ENCODE measurements at places on chromosomes 2 and 18.

GRCh38 chr2:28576714-28577113 lies 80.9 kb downstream of the PLB1 start:
- no peak for DNase-seq

DNA sequence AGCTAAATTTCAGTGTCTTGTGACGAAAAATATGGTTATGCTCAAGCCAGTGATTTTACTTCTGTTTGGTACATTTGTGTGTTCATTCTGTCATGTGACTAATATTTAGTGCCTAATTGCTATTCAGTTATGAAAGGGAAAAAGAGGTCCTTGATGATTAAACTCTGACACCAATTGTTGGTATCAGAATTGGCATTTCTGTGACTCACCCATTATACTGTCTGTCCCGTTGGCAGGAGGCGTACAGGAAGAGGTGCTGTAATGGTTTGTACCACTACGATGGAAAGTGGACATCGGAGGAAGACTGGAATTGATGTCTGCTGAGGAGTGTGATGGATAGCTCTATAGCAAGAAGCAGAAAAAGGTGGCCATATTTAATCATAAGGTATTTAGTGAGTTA lies 310.4 kb upstream of the CCDC68 start:
- no peak for DNase-seq

DNA sequence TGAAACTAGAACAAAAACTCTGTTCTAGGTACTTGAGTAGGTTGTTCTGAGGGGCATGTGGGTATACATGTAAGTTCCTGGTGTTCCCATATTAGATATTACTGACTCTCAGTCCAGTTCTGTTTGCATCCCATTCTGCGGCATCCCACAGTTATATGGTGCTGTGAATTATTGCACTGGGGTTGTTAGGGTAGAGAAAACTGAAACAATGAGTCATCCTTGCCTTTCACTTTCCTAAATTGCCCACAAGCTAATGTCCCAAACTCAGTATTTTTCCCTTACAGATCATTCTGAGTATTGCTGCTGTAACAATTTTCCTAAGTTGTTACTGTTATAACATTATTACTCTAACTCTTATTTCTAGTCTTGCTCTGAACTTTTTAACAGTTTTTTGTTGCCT lies 3.0 kb downstream of the WDR75 start:
- no peak for DNase-seq

GRCh38 chr2:57892920-57893319 lies 153.7 kb upstream of the VRK2 start:
- no peak for DNase-seq

DNA sequence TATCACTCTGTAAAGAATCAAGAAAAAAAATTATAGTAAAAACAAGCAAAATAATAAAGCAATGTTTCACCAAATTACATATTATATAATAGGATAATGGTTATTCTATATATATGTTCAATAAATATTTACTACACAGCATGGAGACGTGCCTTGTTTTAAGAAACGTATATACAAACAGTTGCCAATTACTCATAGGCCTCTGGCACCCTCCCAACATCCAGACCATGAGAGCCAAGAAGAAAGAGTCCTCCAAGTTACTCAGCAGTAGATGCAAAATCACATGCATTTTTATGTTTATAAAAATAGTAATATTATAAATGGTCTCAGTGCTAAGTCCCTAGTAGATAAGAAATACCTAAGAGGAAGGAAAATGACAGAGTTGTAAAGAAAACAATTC lies 64.8 kb downstream of the REV1 start:
- no peak for DNase-seq

GRCh38 chr18:32091724-32092421 lies at the start of gene RNF138:
TSS of gene RNF138 (plus strand) at chr18:32091874. CDS start at chr18:32092777, 903 bp downstream.
- peak; percentile 76 for DNase-seq

DNA sequence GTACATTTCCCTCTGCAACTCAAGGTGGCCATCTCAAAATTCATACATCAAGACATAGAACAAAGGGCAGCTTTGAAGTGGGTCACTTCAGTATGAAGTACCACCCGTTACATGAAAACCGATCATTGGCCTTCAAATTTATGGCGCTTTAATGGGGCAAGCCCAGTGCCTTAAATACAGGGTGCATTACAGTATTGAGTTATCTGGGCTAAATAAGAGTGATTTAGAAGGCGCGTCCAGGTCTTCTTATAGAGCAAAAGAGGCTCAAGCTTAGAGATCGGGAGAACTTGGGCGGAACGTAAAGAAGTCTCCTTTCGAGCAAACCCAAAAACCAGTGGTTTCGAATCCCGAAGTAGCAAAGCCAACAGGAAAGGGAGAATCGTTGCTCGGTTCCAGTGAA lies 7.1 kb downstream of the HOXD3 start:
- no peak for DNase-seq

DNA sequence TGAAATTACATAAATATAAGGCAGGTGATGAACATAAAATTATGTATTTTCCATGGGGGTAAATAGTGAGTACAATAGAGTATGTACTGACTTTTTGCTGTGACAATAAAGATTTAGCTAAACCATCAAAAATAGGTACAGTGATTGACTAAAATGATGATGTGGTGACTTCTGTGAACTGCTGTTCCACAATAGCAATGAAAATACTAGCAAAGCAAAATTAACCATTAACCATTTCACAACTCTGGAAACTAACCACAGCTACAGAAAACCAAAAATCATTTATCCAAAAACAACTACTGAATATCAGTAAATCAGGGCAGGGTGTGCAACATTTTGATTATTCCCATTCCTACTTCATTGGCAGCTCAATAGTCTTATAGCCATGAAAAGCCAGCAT lies 161.4 kb upstream of the GYPC start:
- no peak for DNase-seq

DNA sequence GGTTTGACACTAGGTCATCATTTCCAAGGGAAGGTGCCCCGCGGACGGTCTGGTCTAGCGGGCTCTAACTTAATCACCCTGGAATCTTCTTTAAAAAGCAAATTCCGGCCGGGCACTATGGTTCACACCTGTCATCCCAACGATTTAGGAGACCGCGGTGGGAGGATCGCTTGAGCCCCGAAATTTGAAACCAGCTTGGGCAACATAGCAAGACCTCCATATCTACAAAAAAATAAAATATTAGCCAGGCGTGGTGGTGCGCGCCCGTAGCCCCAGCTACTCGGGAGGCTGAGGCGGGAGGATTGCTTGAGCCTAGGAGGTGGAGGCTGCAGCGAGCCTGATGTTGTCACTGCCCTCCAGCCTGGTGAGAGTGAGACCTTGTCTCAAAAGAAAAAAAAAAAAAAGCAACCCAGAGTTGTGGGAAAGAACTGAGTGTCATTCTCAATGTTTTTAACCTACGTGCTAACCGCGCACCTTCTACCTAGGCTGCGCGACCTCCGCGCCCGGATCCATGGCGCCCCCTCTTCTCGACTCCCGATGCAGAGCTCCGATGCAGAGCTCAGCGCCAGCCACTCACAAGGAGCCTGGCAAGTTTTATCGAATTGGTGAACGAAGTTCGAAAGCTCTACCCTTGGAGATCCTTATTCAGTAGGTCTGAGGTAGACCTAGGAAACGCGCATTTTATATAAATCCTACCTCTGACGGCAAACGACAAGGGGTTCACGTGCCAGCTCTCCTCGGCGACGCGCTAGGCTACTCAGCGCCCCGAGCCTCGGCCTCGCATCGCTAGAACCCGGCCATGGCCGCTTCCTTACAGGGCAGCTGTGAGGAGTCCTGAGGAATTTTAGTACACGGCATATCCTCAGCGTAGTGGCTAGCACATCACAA lies 888 bp upstream of the TWSG1 start:
- DNase-seq: no peak

Data from stimulated activated CD4-positive, alpha-beta T cell treated with anti-CD3 and anti-CD28 coated beads, Interleukin-12 subunit alpha, Interleukin-12 subunit beta, amount 100 ng/mL, for 24 hours (primary cell).